NCI-H1105 treated with DMSO at 0.1 percent for 48 hours (cell line): ENCODE measurements at places on chromosomes 1 and 21.

DNA sequence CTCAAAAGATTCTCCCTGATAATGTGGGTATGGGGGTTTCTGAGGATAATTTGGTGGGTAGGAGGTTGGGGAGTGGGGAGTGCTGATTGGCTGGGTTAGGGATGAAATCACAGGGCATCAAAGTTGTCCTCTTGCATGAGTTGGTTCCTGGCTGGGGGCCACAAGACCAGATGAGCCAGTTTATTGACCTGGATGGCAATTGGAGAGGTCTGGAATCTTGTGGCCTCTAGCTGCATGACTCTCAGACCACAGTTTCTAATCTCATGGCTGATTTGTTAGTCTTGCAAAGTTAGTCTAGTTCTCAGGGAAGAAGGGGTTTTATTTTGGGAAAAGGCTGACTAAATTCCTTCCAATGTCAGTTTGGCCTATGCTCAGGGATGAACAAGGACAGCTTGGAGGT, 3.3 kb upstream of the GBP1 start:
- no peak for DNase-seq

GRCh38 chr1:92481599-92481925, 5.2 kb downstream of the GFI1 start:
- no peak for DNase-seq

DNA sequence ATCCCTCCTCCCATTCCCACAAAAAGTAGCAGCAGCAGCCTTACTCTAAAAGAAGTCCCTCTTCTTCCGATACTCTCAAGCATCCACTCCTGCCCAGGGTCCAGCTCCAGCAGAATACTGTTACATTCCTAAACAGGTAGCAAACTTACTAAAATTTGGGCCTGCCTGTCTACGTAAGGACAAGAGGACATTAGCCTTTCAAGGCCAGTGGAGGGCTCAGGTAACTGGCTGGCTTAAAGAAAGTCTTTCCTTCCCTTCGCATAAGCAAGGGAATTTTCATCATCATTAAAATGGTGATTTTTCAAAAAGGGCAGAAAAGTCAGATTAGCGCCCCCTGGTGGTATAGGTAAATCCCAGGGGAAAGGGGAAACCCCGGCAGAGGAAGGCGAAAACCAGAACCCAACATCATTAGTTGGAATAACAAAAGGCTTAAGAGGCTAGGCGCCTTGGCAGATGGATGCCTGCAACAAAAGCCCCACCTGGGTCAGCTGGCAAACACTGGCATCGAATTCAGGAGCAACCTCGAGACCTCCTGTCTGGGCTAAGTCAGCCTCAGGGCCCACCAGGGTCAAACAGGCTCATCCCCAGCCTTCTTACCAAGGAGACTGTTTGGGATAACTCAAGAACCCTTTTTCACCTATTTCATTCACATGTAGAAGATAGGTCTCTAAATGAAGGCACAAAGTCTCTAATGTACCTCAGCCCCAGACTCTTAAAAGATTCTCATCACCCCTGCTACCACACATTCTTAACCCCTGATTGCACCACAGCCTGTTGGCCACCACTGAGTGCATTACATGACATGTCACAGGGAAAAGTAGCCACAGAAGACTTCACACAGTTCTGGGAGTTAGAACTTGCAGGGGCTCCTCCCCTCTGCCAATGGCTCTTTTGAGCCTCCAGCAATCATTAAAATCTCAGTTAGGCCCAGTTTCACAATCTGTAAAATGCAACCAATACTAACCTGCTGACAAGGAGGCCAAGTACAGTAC, 36.7 kb downstream of the ERI3 start:
- DNase-seq, result peak; percentile 71

DNA sequence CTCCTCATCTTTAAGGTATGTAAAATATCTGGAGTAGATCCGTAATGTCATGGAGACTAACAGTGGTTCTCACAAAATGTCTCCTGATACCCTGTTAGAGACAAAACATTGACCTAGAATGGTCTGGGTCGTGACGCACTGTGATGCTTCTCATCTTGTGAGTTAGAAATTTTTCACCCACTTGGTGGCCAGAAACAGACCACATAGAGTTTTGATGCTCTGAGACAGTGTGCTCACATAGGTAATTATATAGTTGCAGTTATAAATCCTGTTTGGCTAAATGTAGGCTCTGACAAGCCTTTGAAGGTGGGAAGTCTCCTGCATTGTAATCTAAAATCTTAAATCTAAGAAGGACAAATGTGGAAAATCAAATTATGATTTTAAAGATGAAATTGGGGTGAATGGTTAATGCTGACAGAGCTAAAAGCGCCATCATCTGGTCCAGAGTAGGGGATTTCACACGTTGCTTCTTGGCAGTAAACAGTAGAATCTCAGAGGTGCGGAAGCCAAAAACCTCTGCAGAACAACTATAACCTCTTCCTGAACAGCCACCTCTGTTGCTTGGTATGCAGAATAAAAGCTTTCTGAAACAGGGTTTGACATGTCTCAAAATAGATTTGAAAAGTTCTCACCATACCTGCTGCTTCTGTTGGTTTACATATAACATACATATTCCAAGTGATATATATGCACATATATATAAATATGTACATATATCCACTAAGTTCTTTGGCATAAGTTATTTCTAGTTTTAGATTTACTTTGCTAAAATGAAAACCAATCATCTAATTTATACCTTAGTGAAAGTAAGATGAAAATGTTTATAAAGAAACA, 17.1 kb downstream of the RPAP2 start:
- DNase-seq, result no peak

GRCh38 chr1:6502000-6502891, 10.8 kb upstream of the PLEKHG5 start:
- DNase-seq, result no peak

- no peak for DNase-seq
These were observed 33.4 kb downstream of the DOCK7 start for GRCh38 chr1:62654744-62655143.

DNA sequence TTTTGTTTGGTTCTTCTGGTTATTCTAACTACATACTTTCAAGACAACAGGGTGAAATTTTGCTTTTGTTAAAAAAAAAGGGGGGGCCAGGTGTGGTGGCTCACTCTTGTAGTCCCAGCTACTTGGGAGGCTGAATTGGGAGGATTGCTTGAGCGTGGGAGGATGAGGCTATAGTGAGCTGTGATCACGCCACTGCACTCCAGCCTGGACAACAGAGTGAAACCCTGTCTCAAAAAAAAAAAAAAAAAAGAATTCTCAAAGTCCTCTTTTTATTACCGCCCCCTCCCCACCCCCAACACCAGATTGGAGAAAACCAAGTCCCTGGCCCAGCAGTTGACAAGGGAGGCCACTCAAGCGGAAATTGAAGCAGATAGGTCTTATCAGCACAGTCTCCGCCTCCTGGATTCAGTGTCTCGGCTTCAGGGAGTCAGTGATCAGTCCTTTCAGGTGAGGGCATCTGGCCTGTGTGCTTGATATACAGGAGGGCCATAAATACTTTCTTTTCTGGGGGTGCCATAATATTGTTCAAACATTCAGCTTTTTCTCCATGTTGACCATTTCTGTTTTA, 50.2 kb downstream of the LAMC2 start:
- DNase-seq, result no peak

- DNase-seq, result no peak
These were observed 156.0 kb downstream of the GLUL start for GRCh38 chr1:182235604-182235951.

- peak; percentile 92 for DNase-seq
These were observed 62.7 kb downstream of the CASZ1 start for GRCh38 chr1:10733474-10734366.

DNA sequence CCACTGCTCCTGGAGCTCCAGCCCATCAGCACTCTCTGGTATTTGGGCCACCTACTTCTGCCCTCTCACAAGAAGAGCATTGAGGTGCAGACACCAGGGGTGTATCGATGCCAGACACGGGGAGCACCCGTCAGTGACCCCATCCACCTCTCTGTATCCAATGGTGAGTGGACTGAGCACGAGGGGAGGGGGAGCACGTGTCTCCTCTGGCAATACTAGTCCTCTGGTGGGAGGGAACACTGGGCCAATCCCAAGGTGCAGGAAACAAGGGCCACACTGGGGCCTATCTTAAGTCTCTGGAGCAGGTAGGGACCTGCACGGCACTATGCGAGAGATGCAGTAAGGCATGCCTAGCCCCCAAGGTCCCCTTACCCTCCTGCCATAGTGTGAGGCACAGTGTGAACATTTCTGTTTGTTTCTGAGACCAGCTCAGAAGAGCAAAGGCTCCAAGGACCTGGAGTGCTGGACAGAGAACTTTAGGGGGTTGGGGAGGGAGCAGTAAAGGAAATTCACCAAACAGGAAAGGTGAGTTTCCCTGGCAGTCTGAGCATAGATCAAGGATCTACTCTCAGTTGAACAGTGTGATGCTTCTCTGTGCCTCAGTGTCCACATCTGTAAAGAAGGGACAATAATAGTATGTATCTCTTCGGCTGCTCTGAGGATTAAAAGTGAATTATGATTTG, 2.3 kb downstream of the FCRLB start:
- no peak for DNase-seq
